HAP-1 (cell line): ENCODE measurements at places on chromosomes 7 and 10.

DNA sequence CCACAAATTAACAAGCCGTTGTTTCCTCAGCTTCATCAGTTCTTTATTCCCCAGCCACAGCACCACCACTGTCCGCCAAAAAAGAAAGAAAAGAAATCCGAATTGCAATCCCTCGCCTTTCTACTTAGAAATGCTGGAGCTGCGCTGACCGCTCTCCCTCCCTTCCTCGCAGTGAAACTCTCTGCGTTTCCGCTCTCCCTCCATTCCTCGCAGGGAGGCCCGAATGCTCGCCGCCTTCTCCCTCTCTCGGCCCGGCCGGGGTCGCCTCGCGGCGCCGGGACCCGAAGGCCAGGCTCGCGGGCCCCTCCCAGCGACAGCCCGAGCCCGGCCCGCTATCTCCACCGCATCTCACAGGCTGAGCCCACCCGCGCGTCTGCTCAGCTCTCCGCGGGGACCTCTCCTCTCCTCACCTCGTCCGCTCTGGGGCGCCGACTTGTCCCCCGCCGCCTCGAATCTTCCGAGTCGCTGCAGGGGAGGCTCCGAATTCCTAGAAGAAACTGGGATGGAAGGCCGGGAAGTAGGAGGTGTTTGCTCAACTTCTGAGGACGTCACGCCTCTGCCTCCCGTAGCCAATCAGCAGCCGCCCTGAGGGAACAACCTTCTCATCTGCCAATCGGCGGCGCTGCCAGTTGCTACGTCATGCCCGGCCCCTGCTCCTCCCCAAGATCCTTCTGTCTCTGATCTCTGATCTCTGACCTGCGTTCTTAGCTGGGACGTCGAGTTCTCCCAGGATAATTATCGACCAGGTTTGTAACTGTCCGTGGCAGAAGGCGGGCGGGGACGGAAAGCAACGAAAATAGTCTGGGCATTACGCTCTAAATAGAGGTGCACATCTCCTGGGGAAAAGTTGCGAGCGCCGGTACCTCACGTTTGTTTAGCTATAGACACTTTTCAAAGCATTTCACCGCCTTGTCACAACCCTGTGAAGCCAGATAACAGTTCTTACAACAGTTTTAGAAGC lies at the start of gene AASS:
Gene AASS (minus strand): TSS at position 499 of the 961 bp plus-strand sequence. CDS start 10,523 bp downstream, outside the sequence.
- DNase-seq = peak; percentile 97

- no peak for DNase-seq
Observed at GRCh38 chr7:155721056-155721455, 76.6 kb downstream of the RBM33 start.

GRCh38 chr10:109928475-109928891 lies 5.2 kb upstream of the XPNPEP1 start:
- no peak for DNase-seq

DNA sequence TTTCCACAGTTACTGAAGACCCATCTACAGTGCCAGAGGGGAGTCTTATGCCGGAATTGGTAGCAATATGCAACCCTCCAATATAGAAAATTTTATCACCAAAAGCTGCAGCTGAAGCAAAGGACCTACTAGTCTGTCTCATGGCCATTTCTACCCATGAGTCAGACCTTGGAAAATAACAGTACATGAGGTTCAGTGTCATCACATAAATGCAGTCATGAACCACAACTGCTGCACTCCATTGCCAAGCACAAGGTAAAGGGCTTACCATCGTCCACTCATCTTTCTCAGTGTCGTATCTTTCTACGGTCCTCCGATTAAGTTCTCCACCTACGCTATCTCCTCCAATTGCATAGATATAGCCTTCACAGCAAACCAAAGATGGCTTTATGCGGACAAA lies 21.8 kb downstream of the KBTBD2 start:
- no peak for DNase-seq

GRCh38 chr10:48614481-48615390 lies 9.9 kb upstream of the ARHGAP22 start:
- no peak for DNase-seq

GRCh38 chr7:325051-325798 lies 35.3 kb downstream of the FOXL3 start:
- no peak for DNase-seq

- DNase-seq = no peak
Observed at GRCh38 chr7:155287284-155287935, 10.3 kb upstream of the INSIG1 start.

GRCh38 chr7:52340067-52340466 lies 695.4 kb upstream of the POM121L12 start:
- DNase-seq = no peak

DNA sequence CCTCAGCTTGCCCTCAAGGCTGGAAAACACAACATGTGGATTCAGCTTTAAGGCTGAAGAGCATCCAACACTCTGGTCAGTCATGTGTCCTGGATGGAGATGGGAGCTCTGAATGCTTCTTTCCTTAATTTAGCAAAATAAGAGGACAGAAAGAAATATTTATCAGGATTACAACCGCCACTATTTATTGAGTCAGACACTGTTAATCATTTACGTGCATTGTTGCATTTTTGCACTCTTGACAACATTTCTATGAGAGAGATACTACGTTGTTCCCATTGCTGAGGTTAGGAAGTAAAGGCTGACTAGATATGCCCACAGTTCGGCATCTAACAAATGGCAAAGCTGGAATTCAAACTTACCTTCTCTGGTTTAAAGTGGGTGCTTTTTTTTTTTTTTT lies 101.8 kb upstream of the KMT2C start:
- DNase-seq = no peak

DNA sequence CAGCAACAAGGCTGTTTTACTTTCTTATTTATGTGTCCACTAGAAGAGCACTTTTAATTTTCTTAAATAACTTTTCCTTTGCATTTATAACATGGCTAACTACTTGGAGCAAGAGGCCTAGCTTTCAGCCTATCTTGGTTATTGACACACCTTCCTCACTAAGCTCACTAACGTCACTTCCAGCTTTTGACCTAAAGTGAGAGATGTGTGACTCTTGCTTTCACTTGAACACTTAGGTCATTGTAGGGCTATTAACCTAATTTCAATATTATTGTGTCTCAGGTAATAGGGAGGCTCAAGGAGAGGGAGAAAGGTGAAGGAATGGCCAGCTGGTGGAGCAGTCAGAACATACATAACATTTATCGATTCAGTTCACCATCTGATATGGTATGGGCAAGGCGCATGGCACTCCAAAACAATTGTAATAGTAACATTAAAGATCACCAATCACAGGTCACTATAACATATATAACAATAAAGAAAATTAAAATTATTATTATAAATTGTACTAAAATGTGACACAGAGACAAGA lies 95.0 kb upstream of the FAM20C start:
- no peak for DNase-seq

- no peak for DNase-seq
Observed at GRCh38 chr7:37074370-37074769, 350.1 kb upstream of the AOAH start.

- DNase-seq = peak; percentile 61
Observed at GRCh38 chr7:76358011-76358480, 745 bp downstream of the YWHAG start.

DNA sequence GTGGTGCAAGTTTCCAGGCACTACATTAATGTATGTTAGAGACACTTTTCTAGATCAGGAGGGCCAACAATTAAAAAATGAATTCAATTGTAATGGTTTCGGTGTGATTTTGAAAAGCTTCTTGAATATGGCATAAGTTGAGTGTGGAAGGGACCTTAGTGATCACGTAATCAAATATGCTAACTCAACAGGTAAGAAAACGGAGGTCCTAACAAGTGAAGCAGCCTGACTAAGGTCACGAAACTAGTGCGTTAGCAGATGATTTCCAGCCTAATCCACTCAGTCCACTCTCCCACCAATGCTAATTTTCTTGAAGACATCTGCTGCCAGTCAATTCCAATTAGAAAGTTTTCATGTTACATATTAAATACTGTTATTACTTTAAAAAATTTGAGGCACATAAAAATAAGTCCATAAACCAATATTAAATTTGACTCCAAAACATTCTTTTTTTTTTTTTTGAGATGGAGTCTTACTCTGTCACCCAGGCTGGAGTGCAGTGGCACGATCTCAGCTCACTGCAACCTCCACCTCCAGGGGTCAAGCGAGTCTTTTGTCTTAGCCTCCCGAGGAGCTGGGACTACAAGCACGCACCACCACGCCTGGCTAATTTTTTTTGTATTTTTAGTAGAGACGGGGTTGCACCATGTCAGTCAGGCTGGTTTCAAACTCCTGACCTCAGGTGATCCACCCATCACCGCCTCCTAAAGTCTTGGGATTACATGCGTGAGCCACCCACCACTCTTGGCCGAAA lies 2.3 kb upstream of the RSBN1L start:
- peak; percentile 12 for DNase-seq

GRCh38 chr10:131212763-131213325 lies 98.7 kb downstream of the TCERG1L start:
- no peak for DNase-seq
